ENCODE measurements at places on chromosomes 1 and 21.

DNA sequence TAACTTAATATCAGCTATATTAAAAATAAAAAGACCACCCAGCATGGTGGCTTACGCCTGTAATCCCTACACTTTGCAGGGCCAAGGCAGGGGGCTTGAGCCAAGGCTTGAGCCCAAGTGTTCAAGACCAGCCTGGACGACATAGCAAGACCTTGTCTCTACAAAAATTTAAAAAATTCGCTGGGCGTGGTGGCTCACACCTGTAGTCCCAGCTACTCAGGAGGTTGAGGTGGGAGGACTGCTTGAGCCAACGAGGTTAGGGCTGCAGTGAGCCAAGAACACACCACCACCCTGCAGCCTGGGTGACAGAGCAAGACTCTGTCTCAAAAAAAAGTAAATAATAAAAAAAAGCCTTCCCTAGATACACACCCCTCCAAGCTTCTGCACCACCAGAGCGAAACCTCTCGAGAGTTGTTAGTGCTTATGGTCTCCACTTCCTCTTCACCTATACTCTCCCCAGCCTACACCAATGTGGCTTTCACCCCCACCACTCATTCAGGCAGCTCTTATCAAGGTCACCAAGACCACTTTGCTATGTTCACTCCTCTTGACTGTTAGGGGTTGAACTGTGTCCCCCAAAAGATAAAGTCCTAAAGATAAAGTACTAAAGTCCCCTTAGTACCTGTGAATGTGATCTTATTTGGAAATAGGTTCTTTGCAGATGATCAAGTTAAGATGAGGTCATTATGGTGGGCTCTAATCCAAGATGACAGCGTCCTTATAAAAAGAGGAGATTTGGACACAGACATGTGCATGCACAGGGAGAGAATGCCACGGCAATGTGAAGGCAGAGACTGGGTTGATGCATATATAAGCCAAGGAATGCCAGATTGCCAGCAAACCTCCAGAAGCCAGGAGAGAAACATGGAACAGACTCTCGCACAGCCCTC is 6.8 kb upstream of the PPP1R15B start:
- DNase-seq = no peak

DNA sequence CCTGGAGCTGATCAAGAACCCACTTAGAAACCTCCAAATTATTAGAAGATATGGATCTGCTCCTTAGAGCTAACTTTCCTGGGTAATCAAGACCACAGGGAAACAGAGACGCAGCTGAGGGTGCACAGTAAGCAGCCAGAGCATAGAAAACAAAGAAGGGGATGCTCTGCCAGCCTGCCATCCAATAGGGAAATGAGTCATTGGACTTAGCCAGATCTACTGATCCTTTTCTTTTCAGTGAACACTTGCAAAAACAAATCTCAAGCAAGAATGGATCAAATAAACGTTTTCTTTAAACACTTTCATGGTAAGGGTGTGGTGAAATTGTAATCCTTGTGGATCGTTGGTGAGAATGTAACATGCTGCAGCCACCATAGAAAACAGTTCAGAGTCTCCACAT is 474.0 kb downstream of the LTN1 start:
- no peak for DNase-seq

- peak; percentile 33 for DNase-seq
Measured at GRCh38 chr1:48061162-48062136, 64.3 kb upstream of the TRABD2B start.

- DNase-seq = no peak
Measured at GRCh38 chr1:6688001-6688400, 13.6 kb downstream of the DNAJC11 start.

DNA sequence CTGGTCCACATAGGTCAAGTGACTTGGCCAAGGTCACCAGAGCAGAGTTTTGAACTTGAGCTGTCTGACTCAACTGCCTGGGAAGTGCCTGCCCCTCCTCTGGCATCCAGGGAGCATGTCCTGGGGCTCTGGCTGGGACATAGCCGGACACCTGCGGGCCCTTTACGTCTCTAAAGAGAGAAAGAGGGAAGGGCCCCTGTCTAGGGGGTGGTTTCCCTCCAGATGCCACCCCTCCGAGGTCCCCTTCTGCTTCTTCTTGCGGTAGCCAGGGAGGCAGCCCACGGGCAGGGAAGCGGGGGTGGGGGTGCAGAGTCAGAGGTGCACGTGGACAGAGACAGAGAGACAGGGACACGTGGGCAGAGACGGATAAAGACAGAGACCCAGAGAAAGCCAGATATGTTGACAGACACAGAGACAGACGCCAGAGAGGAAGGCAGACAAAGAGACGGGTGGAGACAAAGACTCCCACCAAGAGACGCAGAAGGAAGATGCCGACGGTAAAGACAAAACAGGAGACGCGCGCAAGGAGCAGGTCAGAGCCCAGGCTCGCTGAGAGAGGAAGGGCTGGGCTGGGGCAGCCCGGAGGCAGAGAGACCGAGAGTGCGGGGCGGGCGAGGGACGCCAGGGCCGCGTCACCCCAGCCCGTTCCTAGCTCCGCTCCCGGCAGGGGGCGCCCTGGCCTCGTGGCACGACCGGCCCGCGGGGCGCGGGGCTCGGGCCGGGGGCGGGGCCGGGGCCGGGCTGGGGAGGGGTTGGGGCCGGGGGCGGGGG is 458 bp upstream of the ALPL start:
- peak; percentile 79 for DNase-seq

Data from GM19239 (cell line).